ENCODE measurements at places on chromosomes 16 and 17.

- no peak for DNase-seq
Measured at GRCh38 chr16:77308163-77308561, 109.0 kb downstream of the SYCE1L start.

DNA sequence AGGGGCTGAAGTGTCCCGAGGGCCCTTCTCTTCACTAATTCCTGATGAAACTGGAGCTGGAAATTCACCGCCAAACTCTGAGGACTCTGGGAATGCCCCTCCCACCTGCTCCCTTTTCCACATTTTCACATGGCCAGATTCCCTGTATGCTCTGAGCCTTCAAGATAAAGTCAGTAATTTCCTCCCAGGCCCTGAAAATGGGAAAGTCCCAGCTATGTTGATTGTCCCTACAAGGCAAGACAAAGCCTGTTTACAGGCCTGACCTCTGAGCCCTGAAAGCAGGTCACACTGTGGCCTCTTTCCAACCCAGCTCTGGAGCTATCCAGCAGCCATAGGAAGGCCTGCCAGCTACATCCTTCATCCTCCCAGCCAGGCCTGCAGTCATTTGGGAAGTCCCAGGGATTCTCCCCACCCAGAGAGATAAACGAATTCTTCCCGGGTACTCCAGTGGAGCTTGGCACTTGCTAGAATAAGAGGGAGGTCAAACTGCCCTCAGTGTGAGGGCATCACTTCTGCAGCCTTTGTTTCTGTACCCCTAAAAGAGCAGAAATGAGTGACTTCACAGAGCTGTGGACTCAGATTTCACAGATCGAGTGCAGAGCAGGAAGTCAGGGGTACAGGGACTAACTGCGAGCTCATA, 19.6 kb upstream of the CCL2 start:
- DNase-seq: no peak

GRCh38 chr17:75006653-75007052, 5.8 kb upstream of the MRPL58 start:
- DNase-seq: no peak

- DNase-seq: no peak
Measured at GRCh38 chr17:39598047-39598481, 9.7 kb downstream of the NEUROD2 start.

DNA sequence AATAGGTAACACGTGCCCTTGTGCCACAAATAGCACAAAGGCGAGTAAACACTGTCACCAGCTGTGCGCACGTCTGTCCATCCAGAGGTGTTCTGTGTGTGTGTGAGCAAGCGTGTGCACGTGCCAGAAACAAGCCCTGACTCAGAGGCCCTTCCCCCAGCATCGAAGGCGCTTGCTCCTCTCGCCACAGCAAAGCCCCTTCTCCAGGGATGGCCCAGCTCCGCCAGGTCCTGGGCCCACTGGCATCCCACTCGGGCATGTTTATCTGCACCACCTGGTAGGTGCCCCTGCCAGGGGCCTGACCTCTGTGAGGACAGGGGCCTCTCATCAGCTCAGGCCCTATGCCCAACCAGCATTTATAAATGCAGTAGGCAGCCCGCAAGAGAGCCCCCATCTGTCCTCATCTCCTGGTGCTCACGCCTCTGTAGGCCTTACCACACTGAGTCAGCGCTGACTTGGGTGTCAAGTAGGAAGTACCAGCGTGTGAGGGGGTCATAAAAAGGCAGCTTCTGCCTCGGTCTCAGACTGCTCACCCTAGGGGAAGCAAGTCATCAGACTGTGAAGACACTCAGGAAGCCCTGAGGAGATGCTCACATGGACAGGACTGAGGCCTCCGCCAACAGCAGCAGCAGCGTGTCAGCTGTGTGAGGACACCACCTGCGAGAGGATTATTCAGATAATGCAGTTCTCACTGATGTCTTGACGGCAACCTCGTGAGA, 10.8 kb downstream of the TMEM235 start:
- no peak for DNase-seq

GRCh38 chr16:19162085-19162484, 6.0 kb upstream of the SYT17 start:
- DNase-seq: no peak

DNA sequence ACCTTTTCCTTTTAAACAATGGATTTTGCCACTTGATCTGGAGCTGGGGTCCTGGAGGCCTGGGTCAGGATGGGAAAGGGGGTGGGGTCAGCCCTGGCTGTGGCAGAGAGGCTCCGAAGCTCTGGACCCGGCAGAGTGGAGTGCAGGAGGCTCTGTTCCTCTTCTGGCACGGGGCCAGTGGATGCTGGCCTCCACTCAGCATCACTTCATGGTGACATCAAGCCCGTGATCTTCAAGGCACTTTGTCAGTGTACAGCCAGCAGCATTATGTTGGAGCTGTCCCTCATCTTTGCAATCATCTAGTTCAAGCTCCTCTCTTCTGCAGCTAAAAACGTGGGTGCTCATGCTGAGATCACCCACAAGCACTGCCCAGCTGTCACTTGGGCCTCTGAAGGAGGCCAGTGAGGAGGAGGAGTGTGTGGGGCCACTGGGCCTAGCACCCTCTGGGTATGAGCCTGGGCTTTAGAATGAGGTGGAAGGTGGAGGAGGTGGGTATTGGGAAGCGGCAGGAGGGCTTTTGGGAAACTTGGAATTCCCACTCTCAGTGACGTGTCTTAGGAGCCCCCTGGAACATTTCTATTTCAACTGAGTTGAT, 45.9 kb upstream of the MGAT5B start:
- no peak for DNase-seq

DNA sequence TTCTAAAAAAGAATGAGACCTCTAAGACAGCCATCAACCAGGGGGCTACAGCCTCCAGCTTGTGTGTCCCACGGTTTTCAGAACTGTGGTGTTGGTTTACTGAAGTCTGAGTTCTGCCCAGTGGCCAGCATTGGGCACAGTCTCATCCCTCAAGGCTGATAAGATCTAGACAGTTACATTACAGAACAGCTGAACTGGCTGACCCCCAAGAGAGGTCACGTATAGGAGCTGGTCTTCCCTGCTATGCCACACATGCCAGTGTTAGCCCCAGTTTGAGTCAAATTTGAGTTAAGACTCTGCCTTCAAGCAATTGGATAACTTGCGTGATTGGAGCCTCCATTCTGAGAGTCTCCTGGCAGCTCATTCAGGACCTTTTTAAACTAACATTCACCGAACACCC, 14.8 kb upstream of the NUP93 start:
- no peak for DNase-seq

- DNase-seq: no peak
Measured at GRCh38 chr17:3846437-3847164, 555 bp upstream of the NCBP3 start.

GRCh38 chr17:83179811-83180210, 100.4 kb downstream of the METRNL start:
- no peak for DNase-seq

GRCh38 chr16:1656808-1657617, 21.1 kb upstream of the JPT2 start:
- no peak for DNase-seq

DNA sequence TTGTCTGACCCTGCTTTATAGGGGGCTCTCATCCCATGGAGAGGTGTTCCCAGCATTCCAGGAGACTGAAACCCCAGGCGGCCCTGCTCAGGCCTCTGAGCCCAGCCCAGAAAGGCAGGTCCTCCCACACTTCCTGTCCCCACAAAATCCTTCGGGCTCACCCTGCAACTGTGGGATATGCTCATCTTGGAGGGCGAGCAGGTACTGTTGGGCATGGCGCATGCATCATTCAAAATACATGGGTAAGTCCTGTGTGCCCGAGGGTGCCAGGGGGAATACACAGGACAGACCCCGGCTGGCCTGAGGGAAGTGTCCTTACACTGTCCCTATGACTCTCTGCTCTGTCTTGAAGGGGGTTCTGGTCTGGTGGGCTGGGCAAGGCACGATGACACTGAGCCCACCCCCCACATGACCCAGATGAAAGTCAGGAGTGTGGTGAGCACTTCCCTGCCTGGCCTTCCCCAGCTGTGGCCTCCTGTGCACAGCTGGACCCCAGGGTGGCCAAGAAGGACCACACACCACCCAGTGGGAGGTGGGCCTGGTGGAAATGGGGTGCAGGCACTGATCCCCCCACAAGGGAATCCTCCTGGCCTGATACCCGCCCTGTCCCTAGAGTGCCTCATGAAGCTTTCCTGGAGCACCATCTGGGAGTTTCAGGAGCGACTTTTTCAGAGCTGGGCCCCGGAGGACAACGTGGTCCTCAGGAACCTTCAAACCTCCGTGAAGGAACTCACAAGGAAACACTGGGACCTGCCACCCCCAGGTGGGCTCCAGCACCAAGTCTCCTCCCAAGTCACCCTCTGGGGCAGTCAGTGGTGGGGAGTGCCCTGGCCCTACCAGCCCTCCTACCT, 46.7 kb downstream of the USP22 start:
- DNase-seq: no peak

DNA sequence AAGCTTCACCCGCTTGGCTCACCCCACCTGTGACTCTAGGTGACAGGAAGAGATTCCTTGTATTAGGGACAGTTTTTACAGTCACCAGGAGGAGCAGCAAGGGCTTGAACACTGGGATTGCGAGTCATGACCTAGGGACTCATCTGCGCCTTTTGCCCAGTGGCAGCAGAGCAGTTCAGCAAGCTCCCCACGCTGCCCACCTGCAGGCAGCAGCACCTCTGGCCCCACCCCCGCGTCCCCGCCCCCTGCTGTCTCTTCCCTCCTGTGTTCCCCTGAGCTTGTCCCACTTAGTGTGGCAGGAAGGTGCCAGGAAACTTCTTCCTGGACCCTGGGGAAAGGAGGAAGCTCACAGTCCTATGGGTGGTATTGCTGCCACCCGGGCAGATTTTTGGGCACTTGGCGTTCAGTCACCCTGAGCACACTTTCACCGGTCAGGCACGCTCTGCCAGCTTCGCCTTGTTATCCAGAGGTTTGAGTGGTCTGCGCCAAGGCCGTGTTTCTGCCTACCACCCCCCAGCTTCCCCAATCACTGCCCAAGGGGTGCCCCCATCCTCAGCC, 8.7 kb downstream of the MMP15 start:
- DNase-seq: no peak

- DNase-seq: no peak
Measured at GRCh38 chr17:3036800-3037199, 26.6 kb downstream of the OR1D5 start.

DNA sequence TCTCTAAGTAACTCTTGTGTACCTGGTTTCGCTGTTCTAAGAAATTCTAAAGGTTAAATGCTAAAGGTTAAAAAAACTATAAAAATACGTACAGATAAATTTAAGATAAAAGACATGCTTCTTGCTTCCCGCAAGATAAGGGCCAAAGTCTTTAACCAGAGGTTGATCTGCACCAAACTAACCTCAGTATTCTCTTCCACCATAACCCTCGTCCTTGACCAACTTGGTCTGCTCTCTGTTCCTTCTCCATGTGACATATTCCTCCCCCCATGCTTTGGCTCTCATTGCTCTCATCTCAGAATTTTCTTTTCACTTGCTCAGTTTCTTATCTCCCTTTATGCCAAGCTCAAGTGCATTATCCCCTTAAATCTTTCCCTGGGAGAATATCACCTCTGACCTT, 330.5 kb upstream of the ZFHX3 start:
- DNase-seq: no peak

- DNase-seq: no peak
Measured at GRCh38 chr16:82650804-82651203, 24.0 kb downstream of the CDH13 start.

- no peak for DNase-seq
Measured at GRCh38 chr17:66720027-66720426, 114.9 kb upstream of the CACNG5 start.

GRCh38 chr16:61684541-61684940, 351.7 kb downstream of the CDH8 start:
- DNase-seq: no peak

GRCh38 chr16:23131436-23131835, 17.8 kb downstream of the USP31 start:
- no peak for DNase-seq

- DNase-seq: no peak
Measured at GRCh38 chr17:12301551-12301950, 280.9 kb downstream of the MAP2K4 start.

GRCh38 chr17:51169340-51169739, 3.1 kb downstream of the NME2 start:
- DNase-seq: no peak

DNA sequence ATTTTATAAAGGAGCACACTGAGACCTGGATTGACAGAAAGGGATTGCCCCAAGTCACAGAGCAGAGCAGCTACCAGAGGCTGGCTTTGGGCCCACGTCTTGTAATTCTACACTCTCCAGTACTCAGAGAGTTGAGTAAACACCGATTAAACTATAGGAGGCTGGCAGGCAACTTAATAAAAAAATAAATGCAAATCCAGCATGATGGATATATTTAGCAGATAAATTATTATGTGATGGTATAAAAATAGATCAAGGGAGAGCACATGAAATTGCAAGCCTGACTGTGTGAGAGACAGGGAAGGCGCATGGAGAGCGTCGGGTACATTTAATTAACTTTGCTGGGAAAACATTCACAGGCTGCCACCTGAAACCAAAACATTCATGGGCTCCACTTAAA, 87.7 kb upstream of the CCL2 start:
- no peak for DNase-seq

DNA sequence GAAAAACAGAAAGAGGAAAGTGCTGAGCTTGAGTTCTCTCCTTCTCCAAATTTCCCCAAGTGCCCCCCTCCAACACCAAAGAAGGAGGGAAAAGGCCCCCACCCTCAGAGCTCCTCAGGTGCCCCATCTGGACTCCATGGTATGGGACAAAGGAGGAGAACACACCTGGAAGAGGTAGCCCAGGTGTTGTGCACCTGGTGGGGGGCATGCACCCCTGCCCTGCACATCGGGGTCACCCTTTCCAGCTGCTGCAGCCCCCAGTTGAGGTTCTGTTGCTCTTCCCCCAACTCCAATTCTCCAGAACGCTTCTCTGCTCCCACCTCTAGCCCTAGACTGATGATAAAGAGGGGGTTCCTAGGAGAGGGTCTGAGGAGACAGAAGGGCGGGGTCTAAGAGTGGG, 3.0 kb upstream of the COL1A1 start:
- no peak for DNase-seq

- no peak for DNase-seq
Measured at GRCh38 chr16:56560447-56560846, 4.4 kb upstream of the MT4 start.

GRCh38 chr16:69890114-69890891, 60.8 kb upstream of the CLEC18A start:
- no peak for DNase-seq

GRCh38 chr17:42585353-42585752, 7.8 kb upstream of the PSMC3IP start:
- DNase-seq: no peak

Measured in GM18507 (cell line).